D341Med (cell line): ENCODE measurements at places on chromosomes 3 and 15.

DNA sequence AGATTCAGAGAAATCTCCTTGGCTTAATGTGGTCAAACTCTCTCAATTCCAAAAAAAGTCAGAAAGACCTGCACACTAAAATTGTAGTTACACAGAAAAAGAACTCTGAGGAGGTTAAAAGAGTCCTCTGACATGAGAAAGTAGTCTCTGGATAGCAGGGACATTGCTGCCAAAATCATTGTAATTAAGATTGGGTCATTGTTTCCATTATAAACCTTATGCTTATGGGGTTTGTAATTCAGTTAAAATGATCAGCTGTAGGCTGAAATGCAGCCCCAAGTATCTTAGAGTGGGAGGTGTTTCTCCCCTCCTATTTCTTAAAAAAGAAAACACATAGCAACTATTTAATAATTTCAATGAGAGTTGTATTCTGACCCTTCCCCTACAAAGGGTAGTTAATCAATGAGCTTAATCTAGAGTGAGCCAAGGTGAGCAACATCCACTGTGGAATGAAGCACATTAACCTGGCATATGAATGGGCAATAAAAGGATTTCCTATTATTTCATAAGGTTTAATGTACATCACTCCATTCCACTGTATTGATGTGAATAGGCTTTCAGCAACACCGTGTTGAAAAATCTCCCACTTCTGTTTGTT is 406.9 kb downstream of the TIGIT start:
- DNase-seq = no peak

DNA sequence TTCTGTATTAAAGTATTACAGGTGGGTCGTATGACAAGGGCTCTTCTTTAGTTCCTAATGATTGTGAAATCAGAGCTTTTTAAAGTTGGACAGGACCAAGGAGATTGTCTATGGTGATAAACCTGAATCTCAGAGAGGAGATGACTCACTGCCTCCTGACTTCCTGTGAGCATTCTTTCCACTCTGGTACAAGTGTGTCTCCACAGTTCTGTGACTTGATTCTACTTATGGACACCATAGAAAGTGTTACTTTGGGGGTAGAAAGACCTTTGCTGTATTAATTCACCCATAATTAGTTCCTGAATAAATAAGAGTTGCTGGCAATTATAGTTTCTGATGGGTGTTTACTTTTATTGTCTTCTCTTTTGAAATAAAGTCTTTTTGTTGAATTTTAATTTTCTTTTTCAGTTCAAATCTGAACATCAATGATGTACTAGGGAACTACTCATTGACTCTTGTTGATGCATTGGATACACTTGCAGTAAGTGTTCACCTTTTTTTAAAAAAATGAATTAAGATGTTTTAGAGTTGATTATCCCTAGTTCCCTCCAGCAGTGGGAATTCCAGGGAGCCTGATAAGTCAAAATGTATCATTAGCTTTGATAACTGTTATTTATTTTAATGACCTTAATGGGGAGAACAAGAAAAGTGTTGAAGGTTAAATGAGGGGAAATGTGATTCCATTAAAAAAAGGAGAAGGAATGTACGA is 7.4 kb downstream of the EDEM1 start:
- no peak for DNase-seq

- DNase-seq = no peak
Measured at GRCh38 chr3:178244733-178245709, 291.2 kb upstream of the KCNMB2 start.

- no peak for DNase-seq
Measured at GRCh38 chr3:30538791-30539190, 67.6 kb upstream of the TGFBR2 start.

DNA sequence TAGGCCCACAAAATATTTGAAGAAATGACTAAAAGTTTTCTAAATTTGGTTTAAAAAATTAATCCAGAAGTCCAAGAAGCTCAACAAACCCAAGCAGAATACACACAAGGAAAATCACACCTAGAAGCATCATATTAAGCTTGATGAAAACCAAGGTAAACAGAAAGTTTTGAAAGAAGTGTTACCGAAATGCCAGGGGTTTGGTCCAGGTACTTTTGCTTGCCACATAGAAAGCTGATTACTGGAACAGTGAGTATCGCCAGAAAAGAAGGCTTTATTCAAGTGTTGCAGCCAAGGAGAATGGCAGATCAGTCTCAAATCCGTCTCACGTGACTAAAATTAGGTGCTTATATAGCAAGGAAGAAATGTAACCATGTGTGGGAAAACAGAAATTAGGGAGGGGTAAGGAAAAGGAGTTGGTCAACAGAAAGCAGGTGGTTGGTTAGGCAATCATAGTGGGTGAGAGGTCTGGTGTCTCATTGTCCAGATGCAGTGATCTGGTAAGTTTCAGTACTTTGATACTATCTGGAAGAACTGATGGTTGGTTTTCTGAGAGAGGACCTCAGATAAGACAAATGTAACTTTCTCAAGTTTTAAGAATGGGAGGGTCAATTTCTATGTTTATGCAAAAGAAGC is 96.9 kb upstream of the MYRIP start:
- DNase-seq = no peak

DNA sequence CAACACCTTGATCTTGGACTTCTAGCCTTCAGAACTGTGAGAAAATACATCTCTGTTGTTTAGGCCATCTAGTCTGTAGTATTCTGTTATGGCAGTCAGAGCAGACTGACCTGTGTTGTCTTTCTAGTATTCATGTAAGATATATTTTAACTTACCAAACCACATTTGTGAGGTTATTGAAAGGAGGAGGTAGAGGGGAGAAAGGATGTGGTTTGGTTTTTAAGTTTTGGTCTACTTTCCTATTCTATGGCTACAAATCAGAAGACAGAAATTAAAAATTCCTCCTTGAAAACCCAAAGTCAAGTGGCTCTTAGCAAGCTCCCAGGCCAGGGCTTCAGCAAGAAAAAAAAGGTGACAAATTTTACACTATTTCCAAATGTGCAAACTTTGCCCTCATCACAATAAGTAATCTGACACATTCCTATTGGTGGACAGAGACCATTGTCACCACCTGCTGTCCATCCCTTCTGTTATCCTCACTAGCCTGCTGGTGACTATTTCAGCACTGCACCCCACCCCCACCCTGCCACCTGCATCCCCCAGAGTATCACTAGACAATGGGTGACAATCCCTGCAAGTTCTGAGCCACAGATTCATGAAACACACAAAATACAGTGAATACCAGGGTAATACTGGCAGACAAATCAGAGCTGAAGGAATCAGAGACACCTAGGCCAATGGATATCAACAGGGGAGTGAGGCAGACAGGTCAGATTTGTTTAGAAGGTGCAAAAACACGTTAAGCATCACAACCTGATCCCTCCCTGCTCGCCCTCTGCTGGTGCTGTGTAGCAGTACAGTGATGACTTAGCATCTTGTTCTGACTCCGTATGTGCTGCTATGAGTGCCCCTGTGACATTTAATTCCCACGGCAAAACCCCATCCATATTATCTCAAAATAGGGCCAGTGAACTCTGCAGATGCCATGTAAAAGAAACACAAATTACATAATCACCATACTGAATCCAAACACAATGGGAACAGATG is 79.0 kb upstream of the DCLK3 start:
- peak; percentile 61 for DNase-seq

- no peak for DNase-seq
Measured at GRCh38 chr3:24101676-24102168, 156.6 kb downstream of the NR1D2 start.

DNA sequence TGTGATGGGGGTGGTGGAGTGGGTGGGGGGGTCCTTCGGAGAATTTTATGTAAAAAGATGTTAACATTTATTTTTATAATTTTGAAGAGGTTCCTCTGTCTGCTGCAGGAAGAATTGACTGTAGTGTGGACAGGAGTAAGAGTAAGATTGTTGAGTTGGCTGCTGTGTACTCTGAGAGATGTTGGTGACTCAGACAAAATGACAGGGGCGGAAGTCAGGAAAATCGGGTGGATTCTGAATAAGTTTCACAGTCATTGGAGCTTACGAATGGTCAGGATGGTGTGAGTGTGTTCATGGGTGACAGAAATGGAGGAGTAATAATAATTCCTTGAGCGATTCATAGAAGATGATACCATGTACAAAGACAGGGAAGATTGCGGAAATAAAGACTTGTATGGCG is 420.0 kb downstream of the ROBO2 start:
- no peak for DNase-seq

GRCh38 chr3:187667526-187667925 is 2.7 kb downstream of the SST start:
- no peak for DNase-seq

GRCh38 chr3:59327376-59327808 is 277.6 kb upstream of the CFAP20DC start:
- no peak for DNase-seq

DNA sequence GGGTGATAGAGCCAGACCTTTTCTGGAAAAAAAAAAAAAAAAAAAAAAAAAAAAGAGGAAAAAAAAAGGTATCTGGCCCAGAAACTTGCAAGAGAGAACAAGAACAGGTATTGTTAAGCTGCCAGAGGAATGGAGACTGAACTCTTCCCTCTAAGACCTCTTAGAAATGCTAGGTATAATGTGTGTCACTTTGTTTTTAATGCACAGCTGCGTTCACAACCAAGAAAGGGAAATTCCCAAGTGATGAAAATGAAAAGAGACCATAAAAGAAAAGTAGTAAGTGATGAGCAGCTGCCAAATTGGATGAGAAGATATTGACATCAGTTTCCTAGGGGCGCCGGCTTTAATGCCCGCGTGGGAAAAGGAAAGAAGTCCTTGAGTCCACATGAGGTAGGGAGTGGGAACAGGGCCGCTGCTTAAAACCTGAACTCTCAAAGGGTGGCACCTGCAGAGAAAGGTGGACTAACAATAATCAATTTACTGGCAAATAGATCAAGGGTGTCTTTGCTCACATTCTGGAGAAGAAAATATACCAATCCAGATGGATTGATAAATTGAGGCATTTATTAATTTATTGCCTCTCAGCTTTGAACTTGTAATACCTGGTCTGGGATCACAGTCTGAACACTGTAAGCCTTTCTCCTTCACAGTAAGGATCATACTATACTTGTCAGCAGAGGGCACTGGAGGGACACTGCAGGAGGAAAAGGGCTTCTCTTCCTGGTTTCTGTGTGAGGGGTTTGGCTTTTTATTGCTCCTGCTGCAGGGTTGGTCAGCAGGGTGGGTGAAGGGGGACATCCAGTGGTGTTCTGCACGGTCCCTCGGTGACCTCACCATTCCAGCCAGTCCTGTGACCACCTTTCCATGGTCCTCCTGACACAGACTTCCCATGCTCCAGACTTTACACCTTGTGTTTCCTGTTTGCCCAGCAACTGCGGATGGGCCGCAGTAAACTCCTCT is 131.6 kb downstream of the AQP9 start:
- peak; percentile 65 for DNase-seq

DNA sequence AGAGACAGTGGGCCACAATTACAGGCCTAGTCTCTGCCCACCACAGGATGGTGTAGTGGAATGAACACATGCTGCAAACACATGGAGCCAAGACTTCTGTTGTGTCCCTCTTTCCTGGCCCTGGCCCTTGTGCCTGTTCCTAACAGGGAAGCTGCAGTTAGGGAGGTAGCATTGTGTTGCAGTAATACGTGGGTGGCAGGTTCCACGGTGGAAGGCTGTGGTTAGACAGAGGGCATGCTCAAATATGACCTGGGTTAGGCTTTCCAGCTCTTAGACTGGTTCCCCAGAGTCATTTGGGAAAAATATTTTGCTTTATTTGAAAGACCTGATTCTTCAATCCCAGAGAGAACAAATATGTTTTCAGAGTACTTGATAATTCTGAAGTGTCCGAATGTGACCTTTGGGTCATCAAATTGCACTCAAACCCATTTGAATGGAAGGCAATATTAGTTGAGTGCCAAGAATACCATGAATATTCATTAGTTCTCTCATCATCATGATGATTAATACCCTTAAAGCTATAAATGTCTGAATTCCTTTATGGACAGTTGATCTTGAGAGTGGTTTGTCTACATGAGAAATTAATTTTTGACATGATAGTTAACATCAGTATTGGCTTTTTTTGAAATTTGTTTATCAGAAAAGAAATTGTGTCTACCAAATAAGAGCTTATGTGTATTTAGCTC is 28.5 kb downstream of the PLAAT1 start:
- DNase-seq = no peak

DNA sequence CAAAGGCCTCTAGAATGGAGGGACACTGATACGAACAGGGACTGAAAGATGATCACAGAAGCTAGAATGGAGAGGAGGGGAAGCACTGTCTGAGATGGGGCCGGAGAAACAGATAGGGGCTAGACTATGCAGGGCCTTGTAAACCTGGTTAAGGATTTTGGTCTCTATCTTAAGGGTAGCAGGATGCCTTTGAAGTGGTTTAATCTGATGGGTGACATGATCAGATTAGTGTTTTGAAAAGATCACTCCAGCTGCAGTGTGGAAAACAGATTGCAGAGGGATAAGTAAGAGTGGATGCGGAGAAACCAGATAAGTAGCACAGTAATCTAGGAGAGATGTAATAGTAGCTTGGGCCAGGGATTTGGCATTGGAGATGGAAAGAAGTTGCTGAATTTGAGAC is 108.1 kb downstream of the RSRC1 start:
- peak; percentile 46 for DNase-seq

- DNase-seq = no peak
Measured at GRCh38 chr15:72740219-72740618, 43.3 kb downstream of the ADPGK start.

- DNase-seq = no peak
Measured at GRCh38 chr3:127783642-127784160, 38.6 kb downstream of the MGLL start.

DNA sequence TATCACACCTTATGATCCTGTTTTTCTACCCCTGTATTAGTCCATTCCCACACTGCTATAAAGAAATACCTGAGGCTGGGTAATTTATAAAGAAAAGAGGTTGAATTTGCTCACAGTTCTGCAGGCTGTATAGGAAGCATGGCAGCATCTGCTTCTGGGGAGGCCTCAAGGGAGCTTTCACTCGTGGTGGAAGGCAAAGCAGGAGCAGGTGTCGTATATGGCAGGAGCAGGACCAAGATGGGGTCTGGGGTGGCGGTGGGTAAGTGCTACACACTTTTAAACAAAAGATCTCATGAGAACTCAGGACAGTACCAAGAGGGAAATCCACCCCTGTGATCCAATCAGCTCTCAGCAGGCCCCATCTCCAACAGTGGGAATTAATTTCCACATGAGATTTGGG is 15.4 kb upstream of the SCAP start:
- DNase-seq = no peak

DNA sequence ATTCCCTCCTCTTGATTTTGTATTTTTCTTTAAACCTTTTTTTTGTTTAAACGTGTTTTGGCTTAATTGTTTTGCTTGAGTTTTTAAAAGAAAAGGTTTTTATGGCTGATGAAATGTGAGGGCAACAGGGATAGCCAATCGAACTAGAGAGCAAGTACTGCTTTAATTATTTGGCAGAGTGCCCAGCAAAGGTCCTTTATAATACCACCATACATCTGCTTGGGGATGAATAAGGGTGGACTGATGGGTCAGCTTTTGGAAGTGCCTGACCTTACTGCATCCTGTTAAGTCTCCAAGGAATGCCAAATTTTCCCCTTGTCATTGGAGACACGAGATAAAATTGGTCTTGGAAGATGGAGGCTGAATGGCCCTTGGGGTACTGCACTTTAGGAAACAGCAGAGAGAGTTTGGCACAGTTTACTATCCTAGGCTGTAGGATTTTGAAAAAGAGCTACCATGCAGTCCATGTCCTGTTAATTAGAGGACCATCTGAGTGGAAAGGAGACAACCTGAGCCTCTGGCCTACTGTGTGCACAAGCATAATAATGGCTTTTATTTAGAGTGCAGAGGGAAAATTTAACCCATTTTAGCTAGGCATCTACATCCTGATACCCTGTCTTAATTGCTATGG is 19.8 kb upstream of the MTHFS start:
- no peak for DNase-seq

- no peak for DNase-seq
Measured at GRCh38 chr3:125638799-125639198, 43.5 kb upstream of the OSBPL11 start.

- DNase-seq = no peak
Measured at GRCh38 chr3:82595530-82595929, 834.1 kb upstream of the GBE1 start.
